Globus pallidus (tissue), 1 donor: ENCODE measurements at places on chromosomes 7 and 10.

GRCh38 chr10:46522295-46523118 lies 34.0 kb downstream of the GPRIN2 start:
- DNase-seq, result no peak

DNA sequence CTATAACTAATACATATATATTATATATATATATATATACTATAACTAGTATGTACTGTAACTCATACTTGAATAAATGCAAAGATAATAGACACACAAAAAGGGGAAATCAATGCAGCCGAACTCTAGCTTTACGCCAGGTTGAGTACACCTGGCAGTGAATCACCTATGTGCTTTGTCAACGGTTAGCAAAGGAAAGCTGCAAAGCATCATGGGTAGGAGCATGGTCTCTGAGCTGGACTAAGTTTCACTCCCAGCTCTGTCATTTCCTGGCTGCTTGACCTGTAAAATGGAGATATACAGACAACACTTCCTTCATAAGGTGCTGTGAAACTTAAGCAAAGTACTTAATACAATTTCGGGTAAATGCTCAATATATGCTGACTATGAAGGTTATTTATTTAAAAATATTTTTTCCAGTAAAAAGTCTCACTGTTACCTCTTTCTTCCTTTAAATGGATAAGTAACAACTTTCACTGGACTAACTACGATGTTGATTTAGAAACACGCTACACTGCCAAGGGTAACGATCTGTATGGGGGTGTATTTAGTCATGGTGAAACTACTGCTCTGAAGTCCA lies 61.7 kb upstream of the ITGA8 start:
- no peak for DNase-seq

- no peak for DNase-seq
Measured at GRCh38 chr10:125727436-125727835, 7.9 kb downstream of the EDRF1 start.

- no peak for DNase-seq
Measured at GRCh38 chr7:75989500-75990388, 4.7 kb downstream of the TMEM120A start.

GRCh38 chr10:47383261-47384147 lies 589 bp downstream of the ZNF488 start:
- DNase-seq, result peak; percentile 33

- DNase-seq, result no peak
Measured at GRCh38 chr7:74514131-74514591, 60.5 kb downstream of the GTF2IRD1 start.

GRCh38 chr7:73980206-73980605 lies 47.8 kb upstream of the ELN start:
- no peak for DNase-seq

GRCh38 chr10:104324221-104324686 lies 14.0 kb downstream of the ITPRIP start:
- no peak for DNase-seq

DNA sequence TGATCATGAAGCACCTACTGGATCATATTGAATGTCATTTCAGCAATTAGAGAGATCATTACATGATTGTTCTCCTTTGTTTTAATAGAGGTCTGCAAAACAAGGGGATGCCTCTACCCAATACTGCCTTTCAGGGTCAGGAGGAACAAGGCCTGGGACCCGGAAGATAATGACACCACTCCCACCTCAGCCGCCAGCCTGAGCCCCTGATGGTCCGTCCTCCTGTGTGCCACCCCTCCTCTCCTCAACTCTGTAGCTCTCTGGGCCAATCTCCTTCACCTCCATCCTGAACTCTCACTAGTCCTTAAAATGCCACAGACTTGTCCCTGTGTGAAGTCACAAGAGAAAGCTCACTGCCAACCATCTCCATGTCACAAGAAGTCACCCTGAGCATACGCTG lies 38.0 kb downstream of the KCNMA1 start:
- DNase-seq, result no peak

GRCh38 chr10:867807-868206 lies 63.7 kb downstream of the LARP4B start:
- DNase-seq, result no peak

GRCh38 chr7:2929321-2930201 lies 85.5 kb upstream of the GNA12 start:
- DNase-seq, result no peak

GRCh38 chr7:96349572-96349971 lies 27.7 kb upstream of the SLC25A13 start:
- no peak for DNase-seq

DNA sequence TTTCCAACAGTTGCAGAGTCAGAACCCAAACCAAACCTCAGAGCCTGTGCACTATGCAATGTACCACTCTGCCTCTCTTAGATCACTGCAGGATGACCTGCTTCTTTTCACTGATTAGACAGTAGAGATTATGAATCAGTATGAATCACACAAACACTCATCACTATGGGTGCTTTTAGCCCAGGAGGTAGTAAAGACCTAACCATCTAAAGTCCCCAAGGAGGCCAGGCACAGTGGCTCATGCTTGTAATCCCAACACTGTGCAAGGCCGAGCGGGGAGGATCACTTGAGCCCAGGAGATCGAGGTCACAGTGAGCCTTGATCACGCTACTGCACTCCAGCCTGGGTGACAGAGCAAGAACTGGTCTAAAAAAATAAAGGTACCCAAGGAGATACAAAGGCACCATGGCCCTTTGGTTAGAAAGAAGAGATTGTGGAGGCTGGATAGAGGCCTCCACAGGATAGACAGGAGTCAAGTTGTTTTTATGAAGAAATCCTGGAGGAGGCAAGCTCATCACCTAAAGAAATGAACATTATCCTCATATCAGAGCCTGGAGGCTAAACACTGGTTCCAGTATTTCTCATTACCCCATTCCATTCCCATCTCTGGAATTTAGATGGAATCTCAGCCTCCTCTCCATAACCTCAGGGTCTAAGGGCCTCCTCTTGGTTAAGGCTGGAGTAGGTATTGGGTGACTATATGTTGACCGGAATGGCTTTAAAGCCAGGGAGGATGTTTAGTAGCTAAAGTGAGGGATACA lies 12.9 kb downstream of the SEC31B start:
- DNase-seq, result no peak

DNA sequence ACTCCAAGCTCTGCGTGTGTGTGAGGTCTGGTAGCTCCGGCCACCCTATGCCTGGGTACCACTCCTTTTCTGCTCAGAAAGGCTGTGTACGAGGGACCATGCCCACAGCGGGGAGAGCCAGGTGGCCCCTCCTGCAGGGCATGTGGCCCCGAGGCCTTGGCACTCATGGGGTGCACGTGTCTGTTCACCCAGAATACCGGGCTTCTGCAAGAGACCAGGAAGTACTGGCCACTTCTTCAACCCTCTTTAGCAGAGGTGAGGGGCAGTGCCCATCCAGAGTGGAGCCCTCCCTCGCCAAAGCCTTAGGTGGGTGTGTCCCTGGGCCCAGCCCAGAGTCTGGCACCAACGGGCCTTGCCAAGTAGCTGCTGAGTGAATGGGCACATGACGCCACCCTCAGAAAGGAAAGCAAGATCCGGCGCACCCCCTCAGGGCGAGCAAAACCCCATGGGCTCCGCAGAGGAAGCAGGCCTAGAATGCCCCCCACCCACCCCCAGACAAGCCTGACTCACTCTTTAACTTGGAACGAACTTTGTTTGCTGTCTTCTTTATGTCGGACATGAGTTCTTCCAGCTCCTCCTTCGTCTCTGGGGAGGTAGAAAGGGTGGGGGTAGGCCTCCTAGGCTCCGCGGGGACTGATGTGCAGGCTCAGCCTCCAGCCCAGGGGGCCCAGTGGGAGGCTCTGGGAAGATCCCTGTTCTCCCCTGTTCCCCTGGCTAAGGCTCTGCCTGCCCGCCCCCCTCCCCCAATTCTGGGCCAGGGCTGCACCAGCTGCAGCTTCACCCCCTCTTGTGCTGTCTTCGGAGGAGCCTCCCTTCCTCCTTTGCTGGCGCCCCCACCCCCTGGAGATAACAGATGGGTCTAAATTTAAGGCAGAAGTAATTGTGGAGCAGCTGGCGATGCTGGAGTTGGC lies 14.6 kb downstream of the STX1A start:
- no peak for DNase-seq

- DNase-seq, result no peak
Measured at GRCh38 chr10:5373307-5373706, 8.5 kb downstream of the UCN3 start.

- no peak for DNase-seq
Measured at GRCh38 chr10:121527690-121528089, 70.6 kb downstream of the FGFR2 start.

- no peak for DNase-seq
Measured at GRCh38 chr10:102802920-102803534, 34.2 kb downstream of the CYP17A1 start.

- no peak for DNase-seq
Measured at GRCh38 chr10:86599729-86600128, 54.6 kb upstream of the OPN4 start.

DNA sequence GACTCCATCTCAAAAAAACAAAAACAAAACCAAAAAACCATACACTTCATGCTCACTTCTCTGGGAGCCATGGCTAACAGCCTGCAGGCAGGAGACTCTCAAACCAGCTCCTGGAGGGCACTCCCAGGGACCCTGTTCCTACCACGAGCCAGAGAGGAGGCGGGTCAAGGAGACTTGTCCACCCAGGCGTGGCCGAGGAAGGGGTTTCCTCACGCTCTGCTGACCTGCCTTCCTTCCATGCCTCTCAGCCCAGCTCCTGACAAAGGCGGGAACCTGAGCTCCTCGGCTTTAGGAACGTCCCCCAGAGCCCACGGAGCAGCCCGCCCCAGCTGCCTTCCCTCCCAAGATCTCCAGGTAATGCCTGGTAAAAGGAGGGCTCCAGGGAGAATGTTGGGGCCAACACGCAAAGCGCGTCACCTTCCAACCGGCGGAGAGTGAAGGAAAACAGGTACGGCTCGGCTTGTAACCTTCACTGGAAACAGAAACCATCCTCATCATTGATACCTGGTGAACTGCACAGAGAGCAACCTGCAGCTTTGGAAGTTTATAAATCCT lies 9.5 kb downstream of the GPR146 start:
- DNase-seq, result no peak

GRCh38 chr10:103681617-103682399 lies 173.6 kb downstream of the SH3PXD2A start:
- DNase-seq, result no peak

GRCh38 chr7:135653340-135654080 lies 8.8 kb upstream of the STMP1 start:
- no peak for DNase-seq

DNA sequence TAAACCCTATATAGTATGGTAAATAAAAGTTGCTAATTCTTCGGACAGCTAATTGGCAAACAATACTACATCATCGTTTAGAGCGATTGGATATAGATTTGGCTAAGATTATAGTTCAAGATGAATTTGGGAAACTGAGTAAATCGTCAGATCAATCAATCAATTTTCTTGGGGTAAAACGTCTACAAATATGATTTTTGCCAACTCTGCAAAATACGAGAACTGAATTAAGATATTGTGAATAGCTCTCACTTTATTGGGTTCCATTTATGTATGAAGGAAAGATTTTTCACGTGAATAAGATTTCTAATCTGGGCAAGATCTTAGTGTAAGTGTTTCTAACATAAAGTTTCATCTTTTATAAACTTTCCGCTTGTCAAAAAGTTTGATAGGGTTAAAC lies 132.9 kb upstream of the AGR3 start:
- DNase-seq, result no peak

- DNase-seq, result no peak
Measured at GRCh38 chr10:17100586-17100985, 29.0 kb downstream of the CUBN start.

DNA sequence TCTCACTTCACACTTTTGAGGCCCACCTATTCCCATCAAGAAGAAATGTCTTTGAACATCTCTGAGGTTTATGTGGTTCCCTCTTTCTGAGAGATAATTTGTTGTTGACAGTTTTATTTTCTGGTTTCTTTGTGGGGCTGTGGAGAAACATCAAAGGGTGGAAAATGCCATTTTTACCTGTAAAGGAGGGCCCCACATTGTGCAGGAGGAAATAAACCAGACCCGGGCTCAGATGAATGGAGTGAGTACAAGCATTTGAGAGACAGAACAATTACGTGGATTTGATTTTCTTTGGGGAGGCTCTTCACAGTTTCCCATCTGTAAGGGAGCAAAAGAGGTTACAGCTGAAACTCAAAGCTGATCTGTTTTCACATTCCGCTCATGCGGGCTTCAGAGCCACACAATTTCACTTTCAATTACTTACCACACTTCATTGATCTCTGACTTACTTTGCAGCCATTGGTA lies 29.8 kb downstream of the ITPRIP start:
- no peak for DNase-seq

DNA sequence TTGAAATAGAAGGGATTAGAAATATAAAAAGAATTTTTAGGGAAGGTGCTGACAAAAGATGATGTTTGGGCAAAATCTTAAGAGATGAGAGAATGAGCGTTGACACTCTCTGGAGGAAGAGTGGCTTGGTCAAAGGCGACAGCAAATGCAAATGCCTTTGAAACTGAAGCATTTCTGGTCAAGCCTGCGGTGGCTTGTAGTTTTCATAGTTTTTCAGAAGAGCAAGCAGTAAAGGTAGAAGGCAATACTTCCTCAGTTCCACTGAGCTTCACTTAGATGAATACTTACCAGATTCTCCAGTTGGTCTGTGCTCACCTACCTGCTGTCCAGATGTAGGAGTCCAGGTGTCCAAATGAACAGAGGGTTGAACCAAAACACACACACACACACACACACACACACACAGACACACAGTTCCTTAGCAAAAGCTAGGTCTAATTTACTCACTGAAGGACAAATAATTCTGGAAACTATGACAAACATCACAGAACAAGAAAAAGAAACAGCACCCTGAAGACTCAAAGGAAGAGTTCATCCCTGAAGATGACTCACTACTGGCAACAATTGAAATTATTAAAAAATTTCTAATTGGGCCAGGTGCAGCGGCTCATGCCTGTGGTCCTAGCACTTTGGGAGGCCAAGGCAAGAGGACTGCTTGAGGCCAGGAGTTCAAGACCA lies 12.1 kb upstream of the STK17A start:
- DNase-seq, result no peak

DNA sequence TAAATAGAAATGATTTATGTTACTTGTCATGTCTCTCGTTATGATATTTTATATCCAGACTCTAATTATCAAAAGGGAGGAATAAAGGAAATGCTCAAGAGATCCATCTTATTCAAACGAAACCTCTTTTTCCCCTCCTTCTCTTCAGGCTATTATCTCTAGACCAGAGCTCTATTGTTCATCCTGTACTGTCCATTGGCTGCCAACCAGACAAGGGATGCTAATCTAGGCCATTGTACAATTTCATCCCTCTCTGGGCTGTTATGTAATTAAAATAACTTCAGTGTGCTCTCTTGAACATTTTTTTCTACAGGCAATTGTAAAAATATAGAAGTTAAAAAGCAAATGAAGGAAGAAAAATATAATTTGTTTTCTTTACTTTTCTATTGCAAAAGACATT lies 220.4 kb downstream of the HDAC9 start:
- peak; percentile 24 for DNase-seq

DNA sequence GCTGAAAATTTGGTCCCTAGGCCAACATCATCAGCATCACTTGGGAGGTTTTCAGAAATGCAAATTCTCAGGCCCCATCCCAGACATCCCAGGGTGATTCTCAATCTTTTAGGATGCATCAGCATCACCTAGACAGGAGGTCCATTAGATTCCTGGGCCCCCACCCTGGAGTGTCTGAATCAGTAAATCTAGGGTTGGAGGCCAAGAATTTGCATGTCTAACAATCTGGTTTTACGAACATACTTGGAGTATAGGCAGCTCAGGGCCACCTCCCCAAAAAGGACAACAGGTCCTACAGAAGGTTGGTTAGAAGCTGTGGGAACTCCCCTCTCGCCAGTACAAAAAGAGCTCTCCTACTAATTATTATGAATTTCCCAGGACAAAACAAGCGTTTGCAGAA lies 15.5 kb downstream of the ZC3HAV1 start:
- DNase-seq, result no peak

GRCh38 chr7:89771003-89771636 lies 383.1 kb upstream of the STEAP1 start:
- no peak for DNase-seq

GRCh38 chr10:112227331-112227987 lies 43.9 kb upstream of the GPAM start:
- no peak for DNase-seq
